Stimulated activated CD4-positive, alpha-beta T cell treated with anti-CD3 and anti-CD28 coated beads, TNF-alpha, amount 100 ng/mL, for 4 hours (primary cell): ENCODE measurements at places on chromosomes 16 and 17.

GRCh38 chr17:62780269-62780668 lies 27.8 kb downstream of the MARCHF10 start:
- no peak for DNase-seq

GRCh38 chr16:84950906-84951305 lies 60.4 kb downstream of the ZDHHC7 start:
- DNase-seq: no peak

DNA sequence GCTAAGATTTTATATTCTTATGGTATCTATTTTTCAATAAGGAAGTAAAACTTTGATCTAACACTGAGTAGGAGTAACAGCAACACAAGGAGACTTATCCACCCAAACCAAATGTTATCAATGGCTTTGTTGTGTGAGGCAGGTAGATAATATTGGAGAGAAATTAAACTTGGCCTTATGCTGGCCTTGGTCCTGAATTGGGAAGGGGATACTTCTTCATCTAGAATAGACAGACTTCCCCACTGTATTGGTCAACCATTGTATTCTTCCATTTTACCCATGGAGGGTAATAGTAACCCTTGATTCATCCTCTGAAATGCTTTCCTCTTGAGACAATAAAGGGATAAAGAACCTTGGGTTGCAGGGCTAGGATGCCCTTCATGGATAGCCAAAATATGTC lies 76.3 kb upstream of the ANKFN1 start:
- no peak for DNase-seq

DNA sequence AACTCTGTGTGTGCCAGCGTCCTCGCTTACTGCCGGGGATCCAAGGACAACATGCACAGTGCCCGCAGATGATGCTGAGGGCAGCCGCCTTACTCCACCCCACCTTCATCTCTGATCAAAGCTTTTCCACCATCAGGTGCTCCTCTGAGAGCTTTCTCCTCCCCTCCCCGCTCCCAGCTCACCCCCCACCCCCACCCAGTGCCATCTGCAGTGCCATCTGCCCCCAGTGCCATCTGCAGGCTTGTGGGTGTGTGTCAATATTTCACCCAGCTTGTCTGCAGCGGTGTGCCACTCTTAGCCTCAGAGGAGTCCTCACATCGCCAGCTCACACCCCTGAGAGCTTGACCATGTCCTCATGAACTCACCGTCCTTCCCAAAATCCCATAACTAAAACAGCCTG lies 98.2 kb upstream of the NOL11 start:
- no peak for DNase-seq

- no peak for DNase-seq
These were observed 53.4 kb downstream of the ARSG start for GRCh38 chr17:68344701-68345136.

DNA sequence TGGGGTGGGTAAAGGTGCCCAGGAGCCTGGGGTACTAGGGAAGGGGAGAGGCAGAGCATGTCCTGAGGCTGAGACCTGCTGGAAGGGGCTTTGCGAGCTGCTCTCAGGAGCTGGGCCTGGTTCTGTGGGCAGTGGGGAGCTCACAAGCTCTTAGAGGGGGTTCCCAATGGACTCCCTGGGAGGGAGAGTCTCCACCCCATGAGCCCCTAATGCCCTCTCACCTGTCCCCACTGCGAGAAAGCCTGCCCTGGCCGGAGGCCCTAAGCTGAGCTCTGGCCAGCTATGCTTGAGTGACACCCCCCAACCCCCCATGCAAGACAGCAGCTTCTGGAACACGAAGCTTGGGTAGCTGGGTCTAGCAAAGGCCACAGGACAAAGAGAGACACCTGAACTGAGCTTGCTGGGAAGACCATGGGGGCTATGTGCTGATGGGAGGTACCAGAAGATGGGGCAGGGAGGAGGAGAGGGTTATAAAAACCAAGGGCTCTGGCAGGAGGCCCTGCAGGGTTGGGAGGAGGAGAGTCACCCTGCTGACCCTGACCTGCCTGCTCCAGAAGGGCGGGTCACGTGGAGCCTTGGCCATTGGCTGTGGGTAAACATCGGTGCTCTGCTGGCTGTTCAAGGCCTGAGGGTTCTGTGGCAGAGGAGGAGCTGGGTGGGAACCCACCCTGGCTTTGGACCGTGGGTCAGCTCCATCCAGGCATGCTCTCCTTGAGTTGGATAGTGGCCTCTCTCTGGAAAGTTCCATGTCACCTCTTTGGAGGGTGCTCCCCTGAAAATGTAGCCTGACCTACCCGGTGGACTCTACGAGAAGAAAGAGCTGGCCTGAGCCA lies 106.7 kb downstream of the RAB11FIP4 start:
- DNase-seq: no peak

GRCh38 chr16:65070831-65071432 lies 50.9 kb downstream of the CDH11 start:
- DNase-seq: no peak

- no peak for DNase-seq
These were observed 38.0 kb downstream of the SLC5A11 start for GRCh38 chr16:24883714-24884151.

GRCh38 chr16:51545951-51546350 lies 394.9 kb upstream of the SALL1 start:
- no peak for DNase-seq

DNA sequence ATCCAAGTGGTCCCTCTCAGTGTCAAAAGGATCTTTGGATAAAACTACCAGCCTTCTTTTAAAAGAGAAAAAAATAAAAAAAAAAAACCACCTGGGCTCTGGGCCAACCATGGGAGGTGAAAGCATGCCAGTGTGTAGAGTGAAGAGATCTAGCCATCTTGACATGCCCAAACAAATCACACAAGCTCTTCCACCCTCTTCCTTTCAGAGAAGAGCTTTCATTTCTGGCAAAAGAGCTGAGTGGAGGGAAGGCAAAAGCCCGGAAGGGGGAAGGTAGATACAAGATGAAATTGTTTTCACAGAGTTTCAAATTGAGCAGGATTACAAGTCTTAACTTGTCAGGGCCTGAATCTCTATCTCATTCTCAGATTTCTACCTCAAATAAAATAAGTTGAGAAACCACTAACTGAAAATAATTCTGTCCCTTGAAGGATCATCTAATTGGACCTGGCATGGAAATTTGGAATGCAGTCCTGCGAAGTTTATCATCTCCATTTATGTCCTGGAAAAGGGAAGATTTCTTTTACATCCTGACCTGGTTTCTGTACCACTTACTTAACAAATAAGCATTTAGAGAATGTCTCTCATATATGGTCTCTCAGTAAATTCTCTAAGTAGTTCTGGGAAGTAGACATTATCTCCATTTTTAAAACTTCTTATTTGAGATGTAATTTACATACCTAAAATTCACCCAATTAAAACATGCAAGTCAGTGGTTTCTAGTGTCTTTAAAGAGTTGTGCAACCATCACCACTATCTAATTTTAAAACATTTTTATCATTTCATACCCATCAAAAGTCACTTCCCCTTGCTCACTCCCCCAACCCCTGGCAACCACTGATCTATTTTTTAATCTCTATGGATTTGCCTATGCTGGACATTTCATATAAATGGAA lies 93.7 kb downstream of the TANGO6 start:
- DNase-seq: no peak

DNA sequence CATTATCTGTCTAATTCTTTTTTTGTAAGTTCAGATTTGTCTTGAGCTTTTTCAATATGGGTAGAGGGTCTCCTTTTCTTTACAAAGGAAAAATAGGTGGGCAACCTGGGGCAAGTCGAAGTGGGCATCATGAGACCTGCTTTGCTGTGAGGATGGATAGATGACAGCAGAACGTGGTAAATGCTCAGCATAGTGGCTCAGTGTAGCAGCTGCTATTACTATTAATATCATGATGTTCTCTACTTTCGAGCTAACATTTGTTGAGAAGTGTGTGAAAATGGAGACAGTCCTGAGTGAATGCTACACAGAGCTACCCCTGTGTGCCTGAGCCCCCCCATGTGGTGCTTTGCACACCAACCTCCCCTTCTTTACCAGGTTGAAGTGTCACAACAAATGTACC lies 39.0 kb upstream of the LGALS9 start:
- no peak for DNase-seq

- DNase-seq: no peak
These were observed 10.2 kb upstream of the GGA2 start for GRCh38 chr16:23520500-23520899.

DNA sequence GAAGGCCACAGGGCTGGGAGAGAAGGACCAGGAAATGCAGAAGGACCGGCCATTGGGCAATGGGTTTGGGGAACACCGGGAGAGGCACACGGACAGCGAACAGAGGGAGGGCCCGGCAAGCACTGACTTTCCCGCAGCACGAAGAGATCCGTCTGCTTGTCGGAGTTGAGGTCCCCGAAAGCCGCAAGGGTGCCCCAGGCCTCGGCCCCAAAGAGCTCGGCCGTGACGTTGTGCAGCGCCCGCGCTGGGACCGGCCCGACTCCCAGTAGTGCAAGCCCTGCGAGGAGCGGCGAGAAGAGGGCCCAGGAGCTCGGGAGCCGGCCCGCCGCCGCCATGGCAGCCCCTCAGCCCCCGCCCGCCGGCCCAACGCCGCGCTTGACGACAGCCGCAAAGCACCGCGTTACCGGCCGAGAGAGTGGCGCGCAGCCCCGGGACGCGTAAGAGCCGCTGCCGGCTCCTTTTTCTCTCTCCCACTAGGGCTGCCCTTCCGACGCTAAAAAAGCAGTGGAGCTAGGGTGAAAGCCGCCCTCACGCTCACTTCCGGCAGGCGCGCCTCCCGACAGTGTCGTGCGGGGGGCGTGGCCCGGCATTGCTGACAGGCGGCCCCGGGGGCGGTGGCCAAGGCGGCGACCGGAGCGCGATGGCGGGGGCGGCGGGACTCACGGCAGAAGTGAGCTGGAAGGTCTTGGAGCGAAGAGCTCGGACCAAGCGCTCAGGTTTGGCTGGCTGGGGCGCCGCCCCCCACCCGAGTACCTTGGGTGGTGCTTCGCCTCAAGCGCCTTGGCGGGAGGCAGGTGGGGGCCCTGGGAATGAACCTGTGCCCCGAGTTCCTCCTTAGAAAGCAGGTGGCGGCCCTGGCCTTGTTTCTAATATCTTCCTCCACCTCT lies at the start of the genes ITFG1 and PHKB:
TSS of gene ITFG1 (minus strand) at position 353 of the 887 bp plus-strand sequence. CDS start at position 335, 18 bp downstream.
TSS of gene PHKB (plus strand) at position 621 of the 887 bp plus-strand sequence. CDS start at position 641, 20 bp downstream.
- peak; percentile 91 for DNase-seq

- no peak for DNase-seq
These were observed 72.4 kb downstream of the WIPI1 start for GRCh38 chr17:68384941-68385340.

DNA sequence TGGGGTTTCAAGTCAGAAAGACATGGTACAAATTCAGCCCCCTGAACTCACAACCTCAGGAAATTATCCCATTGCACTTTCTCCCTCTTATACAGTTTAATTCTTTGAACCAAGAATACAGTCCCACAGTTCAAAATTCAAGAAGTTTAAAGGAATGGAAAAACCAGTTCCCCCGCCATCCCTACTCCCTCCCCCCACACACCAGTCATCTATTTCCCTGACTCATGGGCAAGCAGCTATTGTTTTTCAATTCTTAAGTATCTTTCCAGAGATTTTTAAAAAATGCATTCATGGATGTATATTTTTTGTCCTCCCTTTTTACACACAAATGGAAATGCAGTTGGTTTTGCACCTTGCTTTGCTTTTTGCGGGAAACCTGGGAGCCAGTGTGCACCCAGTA lies 7.3 kb downstream of the SYCE1L start:
- DNase-seq: no peak
